Glomerular endothelial cell (primary cell): ENCODE measurements at places on chromosomes 1 and 21. TPM values are rescaled to one million over a fixed set of nuclear protein-coding genes. Genes with fewer than 3 reads are reported as not detected.

Gene LRRC71
- 0.12 TPM in 1 of 2 replicates, not detected in the other for total RNA-seq

Gene RXFP4
- total RNA-seq: not detected in 2 replicates

Gene OR2T11
- not detected in 2 replicates for total RNA-seq

Gene CXADR
- 10.7 and 12.4 TPM in 2 replicates for total RNA-seq

Gene SPATA6
- 3.1 and 4.2 TPM in 2 replicates for total RNA-seq

Gene LCE1B
- total RNA-seq: not detected in 2 replicates

Gene ARTN
- total RNA-seq: 0.88 TPM in 1 of 2 replicates, not detected in the other

Gene ERG
- total RNA-seq: 73.8 and 118 TPM in 2 replicates

Gene ZNF683
- total RNA-seq: not detected in 2 replicates

Gene IFFO2
- total RNA-seq: 34.4 and 36.6 TPM in 2 replicates

Gene HSPA6
- total RNA-seq: 0.06 TPM in 1 of 2 replicates, not detected in the other

Gene SPRR2E
- not detected in 2 replicates for total RNA-seq

Gene TDRD10
- 1.6 and 4.3 TPM in 2 replicates for total RNA-seq

Gene FAM43B
- total RNA-seq: 0.10 and 0.47 TPM in 2 replicates

Gene RGS1
- not detected in 2 replicates for total RNA-seq

Gene RGS16
- total RNA-seq: 1.0 and 2.2 TPM in 2 replicates

Gene NFASC
- 0.06 TPM in 1 of 2 replicates, not detected in the other for total RNA-seq

Gene TCHH
- under 0.01 and 0.12 TPM in 2 replicates for total RNA-seq

Gene PLPPR4
- total RNA-seq: 0.05 and 1.5 TPM in 2 replicates

Gene AJAP1
- 0.06 and 1.5 TPM in 2 replicates for total RNA-seq

Gene BTBD19
- 8.8 and 17.9 TPM in 2 replicates for total RNA-seq

Gene CHD5
- under 0.01 TPM in 1 of 2 replicates, not detected in the other for total RNA-seq

Gene INSRR
- not detected in 2 replicates for total RNA-seq

Gene PDZK1
- not detected in 2 replicates for total RNA-seq

Gene C1orf210
- not detected in 2 replicates for total RNA-seq

Gene KAZN
- 4.9 and 6.9 TPM in 2 replicates for total RNA-seq

Gene UBE2Q1
- total RNA-seq: 40.5 and 42.1 TPM in 2 replicates

Gene TNNT2
- 0.88 TPM in 1 of 2 replicates, not detected in the other for total RNA-seq

Gene PLXNA2
- total RNA-seq: 142 and 181 TPM in 2 replicates

Gene TPTE
- not detected in 2 replicates for total RNA-seq

Gene C1QC
- total RNA-seq: not detected in 2 replicates

Gene RFX5
- 45.6 and 47.0 TPM in 2 replicates for total RNA-seq

Gene SPATA21
- total RNA-seq: not detected in 2 replicates

Gene GJA4
- total RNA-seq: 3.2 and 62.1 TPM in 2 replicates

Gene NBPF20
- total RNA-seq: 3.2 and 3.4 TPM in 2 replicates

Gene UBIAD1
- 6.4 and 11.4 TPM in 2 replicates for total RNA-seq
